ENCODE measurements at places on chromosomes 2 and 18.

DNA sequence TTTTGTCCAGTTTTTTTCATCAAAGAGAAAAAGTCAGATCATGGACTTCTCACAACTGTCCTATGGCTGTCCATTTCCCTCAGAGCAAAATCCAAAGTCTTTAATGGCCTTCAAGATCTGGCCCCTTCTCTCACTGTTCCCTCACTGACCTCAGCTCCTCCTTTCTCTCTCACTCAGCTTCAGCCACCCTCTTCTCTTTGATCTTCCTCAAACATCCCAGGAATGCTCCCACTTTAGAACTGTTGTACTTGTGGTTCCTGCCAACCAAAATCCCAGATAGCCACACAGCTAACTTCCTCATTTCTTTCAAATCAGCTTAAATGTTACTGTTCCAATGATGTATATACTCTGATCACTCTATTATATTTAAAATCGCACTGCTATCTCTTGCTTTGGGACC is 82.9 kb downstream of the NUP35 start:
- peak; percentile 77 for DNase-seq

DNA sequence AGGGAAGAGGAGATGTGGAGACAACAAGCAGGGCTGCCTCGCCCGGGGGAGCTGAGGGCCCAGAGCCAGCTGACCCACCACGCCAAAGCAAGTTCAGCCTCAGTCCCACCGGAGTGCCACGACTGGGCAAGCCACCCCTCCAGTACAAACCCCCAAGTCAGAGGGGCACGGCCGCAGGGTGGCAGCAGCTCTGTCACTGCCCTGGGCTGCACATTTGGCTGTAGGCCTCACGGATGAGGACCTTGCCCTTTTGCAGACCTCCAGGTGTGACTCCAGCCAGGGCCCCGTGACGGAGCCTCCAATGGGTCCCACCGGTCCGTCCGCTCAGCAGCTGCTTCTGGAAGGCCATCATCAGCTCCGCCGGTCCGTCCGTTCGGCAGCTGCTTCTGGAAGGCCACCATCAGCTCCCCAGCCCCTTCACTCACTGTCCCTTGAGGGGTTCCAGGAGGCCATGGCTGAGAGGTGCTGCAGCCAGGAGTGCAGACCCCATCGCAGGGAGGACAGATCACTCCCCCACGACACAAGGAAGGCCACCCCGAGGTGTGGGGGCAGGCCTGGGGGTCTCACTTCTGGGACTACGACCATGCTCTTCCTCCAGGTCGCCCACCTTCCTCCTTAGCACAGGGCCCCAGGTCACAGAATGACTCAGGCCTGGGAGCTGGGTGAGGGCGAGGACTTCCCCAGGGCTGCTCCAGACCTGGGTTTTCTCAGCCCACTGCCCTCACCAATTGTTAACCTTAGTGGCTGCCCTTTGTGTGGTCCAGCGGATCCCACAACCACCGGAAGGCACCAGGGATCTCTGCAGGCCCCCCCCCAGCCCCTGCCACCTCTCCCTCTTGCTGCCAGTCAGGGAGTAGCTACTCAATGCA is 24.6 kb upstream of the STK25 start:
- no peak for DNase-seq

DNA sequence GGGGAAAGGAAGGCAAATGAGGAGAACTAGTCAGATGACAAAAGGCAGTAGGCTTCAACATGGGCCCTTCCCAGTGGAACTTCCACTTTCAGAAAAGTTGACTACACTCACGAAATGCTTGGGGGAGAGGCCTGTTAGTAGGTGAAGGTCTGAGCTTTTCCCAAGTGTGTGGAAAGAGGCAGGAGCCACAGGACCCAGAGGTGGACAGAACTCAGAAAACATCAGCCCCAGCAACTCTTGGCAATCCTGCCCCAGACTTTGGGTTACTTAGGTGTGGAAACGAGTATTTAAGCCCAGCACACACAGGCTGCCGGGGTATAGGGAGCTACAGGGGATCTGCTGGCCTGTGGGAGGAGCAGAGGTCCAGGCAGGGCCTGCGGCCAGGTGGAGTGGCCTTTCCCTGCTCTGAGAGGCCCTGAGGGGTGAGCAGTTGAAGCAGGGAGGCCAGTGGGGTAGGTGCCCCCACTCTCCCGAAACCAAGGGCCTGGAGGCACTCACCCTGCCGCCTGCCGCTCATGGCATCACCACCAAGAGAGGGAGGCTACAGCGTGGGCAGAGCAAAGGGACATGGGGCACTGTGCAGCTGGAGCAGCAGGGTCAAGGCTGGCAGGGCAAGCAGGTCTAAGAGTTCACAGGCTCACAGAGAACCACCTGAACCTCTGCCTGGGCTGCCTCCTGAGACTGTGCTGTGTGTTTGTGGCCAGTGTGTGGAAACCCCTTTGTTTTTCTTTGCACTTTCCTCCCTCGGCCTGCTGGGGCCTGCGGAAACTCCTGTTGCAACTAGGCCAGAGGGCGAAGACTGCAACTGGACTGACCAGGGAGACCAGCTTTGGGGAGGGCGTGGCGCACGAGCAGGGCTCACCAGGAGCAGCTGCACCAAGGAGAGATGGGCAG is 130.7 kb upstream of the SERTAD2 start:
- no peak for DNase-seq

DNA sequence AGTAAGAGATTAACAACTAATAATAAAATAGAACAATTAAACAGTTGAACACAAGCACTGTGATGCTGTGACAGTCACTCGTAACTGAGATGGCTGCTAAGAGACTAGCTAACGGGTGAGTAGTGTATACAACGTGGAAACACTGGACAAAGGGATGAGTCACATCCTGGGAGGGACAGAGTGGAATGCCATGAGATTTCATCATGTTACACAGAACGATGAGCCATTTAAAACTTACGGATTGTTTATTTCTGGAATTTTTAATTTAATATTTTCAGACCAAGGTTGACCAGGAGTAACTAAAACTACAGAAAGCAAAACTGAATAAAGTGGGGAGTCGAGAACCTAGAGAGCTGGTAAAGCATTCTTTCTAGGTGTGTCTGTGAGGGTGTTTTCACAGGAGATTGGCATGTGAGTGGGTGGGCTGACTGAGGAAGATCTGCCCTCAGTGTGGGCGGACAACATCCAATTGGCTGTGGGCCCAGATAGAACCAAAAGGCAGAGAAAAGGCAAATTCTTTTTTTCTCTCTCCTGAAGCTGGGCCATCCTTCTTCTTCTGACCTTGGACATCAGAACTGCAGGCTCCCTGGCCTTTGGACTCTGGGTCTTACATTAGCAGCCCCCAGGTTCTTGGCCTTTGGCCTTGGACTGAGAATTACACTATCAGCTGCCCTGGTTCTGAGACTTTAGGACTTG is 14.6 kb downstream of the TMSB10 start:
- peak; percentile 97 for DNase-seq

- peak; percentile 46 for DNase-seq
Observed at GRCh38 chr2:70069049-70069448, 18.2 kb upstream of the PCBP1 start.

DNA sequence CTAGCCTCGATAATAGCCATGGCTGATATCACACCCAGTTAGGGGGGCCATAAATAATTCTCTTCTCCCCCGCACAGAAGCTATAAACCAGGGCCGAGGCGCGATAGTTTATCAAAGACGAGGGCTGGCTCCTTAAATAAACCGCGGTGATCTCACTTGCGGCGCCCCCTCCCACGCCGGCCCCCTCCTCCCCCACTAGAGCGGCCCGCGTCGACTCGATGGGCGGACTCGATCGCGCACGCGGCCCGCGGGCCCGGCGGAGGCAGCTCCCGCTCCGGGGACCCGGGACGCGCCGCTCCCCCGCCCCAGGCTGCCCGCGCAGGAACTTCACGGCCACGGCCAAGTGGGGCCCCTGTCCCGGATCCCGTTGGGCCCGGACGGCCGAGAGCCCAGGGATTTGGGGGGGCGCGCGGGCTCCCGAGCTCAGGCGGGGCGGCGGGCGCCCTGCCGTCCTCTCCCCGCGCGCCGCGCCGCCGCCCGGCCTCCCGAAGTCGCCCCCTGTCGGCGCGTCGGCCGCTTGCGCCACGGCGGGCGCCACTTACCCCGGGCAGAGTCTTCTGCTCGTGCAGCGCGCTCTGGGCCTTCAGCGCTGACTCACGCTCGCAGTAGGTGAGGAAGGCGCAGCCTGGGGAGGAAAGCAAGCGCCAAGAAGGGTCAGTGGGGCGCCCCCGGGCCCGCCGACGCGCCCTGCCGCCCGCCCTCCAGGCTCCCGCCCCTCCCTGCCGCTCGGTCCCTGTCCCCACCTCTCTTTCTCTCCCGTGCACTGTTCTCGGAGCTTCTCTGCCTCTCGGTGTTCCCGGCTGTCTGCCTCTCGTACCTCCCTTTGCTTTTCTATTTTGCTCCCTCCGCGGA is 80.4 kb downstream of the CELF4 start:
- DNase-seq = peak; percentile 20

DNA sequence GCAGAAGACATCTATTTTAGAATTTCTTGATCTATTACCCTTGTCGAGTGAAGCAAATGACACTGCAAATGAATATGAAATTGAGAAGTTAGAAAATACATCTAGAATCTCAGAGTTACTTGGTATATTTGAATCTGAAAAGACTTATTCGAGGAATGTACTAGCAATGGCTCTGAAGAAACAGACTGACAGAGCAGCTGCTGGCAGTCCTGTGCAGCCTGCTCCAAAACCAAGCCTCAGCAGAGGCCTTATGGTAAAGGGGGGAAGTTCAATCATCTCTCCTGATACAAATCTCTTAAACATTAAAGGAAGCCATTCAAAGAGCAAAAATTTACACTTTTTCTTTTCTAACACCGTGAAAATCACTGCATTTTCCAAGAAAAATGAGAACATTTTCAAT is 370.4 kb downstream of the XIRP2 start:
- DNase-seq = no peak

DNA sequence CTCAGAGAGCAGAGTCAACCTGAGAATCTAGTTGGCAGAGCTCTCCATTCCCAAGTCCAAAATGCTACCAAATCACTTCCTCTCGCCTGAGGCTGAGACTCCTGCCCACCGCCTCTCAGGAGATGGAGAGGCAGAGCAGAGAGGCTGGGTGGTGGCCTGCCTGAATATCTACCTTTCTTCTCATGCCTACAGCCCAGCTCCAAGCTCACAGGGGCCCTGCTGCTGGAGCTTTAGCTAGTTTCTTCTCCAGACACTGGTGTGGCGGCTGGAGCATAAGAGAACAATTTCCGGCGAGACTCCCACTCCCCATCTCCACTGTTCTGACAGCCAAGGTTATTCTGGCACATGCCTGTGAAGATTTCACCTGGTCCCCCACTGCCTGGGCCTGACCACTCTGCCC is 8.1 kb upstream of the CYP26B1 start:
- no peak for DNase-seq

GRCh38 chr2:72894514-72894913 is 7.3 kb downstream of the SPR start:
- no peak for DNase-seq

DNA sequence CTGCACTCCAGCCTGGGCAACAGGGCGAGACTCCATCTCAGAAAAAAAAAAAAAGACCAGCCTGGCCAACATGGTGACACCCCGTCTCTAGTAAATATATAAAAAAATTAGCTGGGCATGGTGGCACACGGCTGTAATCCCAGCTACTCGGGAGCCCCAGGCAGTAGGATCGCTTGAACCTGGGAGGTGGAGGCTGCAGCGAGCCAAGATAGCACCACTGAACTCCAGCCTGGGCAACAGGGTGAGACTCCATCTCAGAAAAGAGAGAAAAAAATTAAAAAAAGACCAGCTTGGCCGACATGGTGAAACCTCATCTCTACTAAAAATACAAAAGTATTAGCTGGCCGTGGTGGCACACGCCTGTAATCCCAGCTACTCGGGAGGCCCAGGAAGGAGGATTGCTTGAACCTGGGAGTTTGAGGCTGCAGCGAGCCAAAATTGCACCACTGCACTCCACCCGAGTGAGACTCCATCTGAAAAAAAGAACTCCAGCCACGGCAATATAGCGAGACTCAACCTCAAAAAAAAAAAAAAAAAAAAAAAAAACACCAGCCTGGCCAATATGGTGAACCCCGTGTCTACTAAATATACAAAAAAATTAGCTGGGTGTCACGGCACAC is 346.1 kb upstream of the PLGLB2 start:
- DNase-seq = no peak

Data from M059J (cell line).